T follicular helper cell (primary cell): ENCODE measurements at places on chromosomes 5 and 9.

DNA sequence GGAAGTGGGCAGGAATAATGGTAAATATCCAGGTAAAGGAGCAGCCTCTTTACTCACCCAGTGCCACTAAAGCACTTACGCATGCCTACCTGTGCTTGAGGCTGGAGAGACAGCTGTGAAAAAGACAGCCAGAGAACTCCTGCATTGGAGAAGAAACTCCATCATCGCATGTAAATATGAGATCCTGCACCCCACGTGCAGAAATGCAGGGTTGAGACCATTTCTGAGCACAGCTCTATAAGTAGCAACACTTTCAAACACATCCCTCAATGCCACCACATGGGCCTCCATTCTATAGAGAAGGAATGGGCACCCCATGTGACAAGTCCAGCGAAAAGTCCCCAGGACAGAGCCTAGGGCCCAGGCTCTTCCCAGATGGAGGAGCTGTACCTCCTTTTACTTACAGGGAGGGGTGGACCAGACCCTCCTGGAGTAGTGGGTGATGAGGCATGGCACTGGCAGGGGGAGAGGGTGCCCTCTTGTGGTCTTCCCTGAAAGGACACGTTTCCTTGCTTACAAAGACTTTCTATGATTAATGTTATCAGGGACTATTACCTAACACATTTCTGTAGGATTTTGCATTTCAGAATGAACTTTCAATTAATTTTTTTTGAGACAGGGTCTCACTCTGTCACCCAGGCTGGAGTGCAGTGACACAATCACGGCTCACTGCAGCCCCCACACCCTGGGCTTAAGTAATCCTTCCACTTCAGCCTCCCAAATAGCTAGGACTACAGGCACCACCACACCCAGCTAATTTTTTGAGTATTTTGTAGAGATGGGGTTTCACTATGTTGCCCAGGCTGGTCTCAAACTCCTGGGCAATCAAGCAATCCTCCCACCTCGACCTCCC lies 55.3 kb upstream of the IL17B start:
- peak; percentile 13 for DNase-seq

- no peak for DNase-seq
Measured at GRCh38 chr9:92736563-92737215, 27.9 kb downstream of the BICD2 start.

DNA sequence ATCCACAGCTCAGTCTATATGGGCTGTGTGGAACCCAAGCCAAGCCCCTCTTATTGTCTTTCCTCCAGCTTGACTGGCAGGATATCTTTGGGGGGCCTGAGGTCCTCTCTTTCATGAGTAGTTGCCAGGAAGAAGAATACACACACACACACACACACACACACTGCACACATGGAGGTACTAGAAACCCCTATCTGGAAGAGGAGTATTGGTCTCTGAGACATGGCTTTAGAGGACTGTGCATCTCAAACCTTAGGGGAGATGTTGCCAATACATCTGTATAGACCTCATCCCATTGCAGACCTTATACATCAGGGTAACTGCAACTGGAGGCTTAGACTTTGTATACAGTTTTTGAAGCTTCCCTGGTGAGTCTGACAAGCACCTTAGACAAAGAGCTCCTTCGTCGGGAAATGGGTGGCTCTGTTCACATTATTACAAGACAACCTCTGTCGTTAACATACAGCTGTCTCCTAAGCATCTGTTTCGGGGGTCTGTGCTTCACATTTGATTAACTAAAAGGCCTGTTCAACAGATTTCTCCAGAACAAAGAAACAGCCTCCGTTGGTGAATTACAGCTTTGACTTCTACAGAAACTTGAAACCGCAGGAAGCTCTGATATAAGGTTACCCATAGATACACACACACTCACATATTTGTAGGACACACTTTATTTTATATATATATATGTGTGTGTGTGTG lies 5.5 kb upstream of the ENTREP1 start:
- DNase-seq = no peak

GRCh38 chr5:178793151-178793550 lies 62.7 kb upstream of the ZNF354A start:
- no peak for DNase-seq

DNA sequence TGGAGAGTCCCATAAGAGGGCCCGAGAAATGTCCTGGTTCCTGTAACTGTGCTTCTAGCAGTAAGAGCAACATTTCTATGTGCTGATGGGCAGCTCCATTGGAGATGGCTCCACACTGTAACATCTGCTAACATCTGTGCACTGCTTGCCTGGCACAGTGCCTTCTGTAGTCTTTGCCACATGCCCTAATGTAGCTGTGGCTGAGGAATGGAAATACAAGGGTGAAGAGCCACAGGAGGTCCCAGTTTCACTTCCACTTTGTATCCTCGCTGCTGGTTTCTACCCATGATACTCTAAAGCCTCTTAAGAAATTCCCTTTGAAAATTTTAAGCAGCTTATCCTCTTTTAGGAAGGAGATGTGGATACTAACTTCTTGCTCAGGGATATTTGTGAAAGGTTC lies 97.4 kb downstream of the HOMER1 start:
- no peak for DNase-seq

DNA sequence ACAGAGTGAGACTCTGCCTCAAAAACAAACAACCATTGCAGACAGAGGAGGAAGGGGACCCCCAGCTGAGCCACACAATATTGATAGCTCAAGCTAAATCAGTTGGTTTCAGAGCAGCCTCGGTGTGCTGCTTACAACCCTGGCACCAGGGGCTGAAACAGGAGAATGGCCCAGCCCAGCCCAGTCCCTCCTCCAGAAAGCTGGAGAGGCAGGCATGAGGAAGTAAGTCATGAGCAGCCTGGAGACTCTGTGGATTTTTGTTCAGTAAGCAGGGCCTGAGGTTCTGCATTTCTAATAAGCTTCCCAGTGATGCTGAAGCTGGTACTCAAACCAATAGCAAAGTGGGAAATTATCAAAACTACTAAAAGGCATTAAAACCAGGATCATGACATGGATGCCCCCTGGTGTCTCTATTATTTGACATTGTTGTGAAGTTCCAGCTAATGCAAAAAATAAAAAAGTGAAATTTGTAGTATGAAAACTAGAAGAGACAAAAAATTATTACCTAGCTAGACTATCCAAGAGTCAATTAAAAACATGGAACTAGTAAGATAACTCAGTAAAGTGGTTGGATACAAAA lies 14.2 kb downstream of the PRRT1B start:
- DNase-seq = no peak

- no peak for DNase-seq
Measured at GRCh38 chr9:693201-694091, 148.1 kb upstream of the DMRT1 start.

- DNase-seq = no peak
Measured at GRCh38 chr5:143076377-143076776, 306.2 kb downstream of the ARHGAP26 start.

GRCh38 chr5:16617274-16617968 lies 624 bp upstream of the RETREG1 start:
- peak; percentile 44 for DNase-seq
